GM12864 (cell line): ENCODE measurements at places on chromosomes 1 and 21.

DNA sequence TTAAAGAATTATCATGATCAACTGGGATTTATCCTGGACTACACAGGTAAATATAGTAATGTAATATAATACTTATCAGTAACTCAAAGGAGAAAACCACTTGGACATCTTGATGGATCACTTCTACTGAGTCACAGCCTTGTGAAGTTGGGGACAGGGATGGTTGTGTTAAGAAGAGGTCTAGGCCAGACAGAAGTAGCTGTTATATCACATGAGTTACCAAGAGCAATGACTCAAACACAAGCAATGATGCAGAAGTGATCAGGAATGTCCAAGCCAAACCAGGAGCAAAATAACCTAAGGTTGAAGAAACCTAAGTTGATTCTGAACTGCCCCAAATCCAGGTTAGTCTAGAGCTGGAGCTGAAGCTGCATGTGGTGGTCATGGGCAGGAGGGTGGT lies 424.5 kb upstream of the DAB1 start:
- DNase-seq: no peak

DNA sequence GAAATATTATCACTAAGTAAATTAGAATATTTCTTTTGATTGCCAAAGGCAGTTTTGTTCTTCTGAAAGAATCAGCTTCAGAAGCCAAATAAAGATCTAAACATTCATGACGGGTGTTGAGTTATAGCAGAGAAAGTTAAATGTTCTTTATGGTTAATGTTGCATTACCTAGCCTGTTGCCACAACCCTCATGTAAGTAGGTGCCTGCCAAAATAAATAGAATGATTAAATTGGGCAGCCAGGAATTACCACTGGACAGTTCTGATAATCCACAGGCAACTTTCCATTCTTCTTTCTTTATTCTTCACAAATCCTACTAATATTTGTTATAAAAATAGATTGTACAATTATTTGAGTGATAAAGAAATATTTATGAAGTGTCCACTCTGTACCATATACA lies 217.9 kb upstream of the NRIP1 start:
- no peak for DNase-seq

GRCh38 chr21:44464351-44464750 lies 9.0 kb downstream of the LRRC3 start:
- no peak for DNase-seq

- no peak for DNase-seq
Observed at GRCh38 chr1:115545096-115545720, 96.6 kb upstream of the VANGL1 start.

GRCh38 chr1:20102875-20103274 lies 16.5 kb downstream of the PLA2G2D start:
- no peak for DNase-seq

GRCh38 chr1:4701276-4701675 lies 46.9 kb downstream of the AJAP1 start:
- no peak for DNase-seq

- DNase-seq: no peak
Observed at GRCh38 chr1:48560116-48560515, 88.1 kb upstream of the SPATA6 start.

GRCh38 chr1:241600496-241600901 lies 39.7 kb downstream of the CHML start:
- peak; percentile 39 for DNase-seq

DNA sequence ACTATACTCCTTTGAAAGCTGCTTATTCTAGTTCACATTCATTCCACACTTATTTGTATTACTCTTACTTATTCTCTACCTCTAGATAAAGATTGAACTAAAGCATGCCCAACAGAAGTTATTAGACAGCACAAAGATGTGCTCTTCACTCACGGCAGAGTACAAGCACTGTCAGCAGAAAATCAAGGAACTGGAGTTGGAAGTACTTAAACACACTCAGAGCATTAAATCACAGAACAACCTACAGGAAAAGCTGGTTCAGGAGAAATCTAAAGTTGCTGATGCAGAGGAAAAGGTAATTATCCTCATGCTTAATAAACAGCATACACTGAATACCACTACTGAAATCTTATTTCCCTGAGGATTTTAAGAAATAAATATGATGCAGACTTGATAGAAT lies 81.3 kb upstream of the PPIH start:
- no peak for DNase-seq

GRCh38 chr1:67571901-67572593 lies 113.0 kb upstream of the GADD45A start:
- no peak for DNase-seq

- DNase-seq: peak; percentile 39
Observed at GRCh38 chr1:115296981-115297380, 41.1 kb downstream of the NGF start.

GRCh38 chr1:234645964-234646363 lies 36.0 kb upstream of the IRF2BP2 start:
- no peak for DNase-seq

DNA sequence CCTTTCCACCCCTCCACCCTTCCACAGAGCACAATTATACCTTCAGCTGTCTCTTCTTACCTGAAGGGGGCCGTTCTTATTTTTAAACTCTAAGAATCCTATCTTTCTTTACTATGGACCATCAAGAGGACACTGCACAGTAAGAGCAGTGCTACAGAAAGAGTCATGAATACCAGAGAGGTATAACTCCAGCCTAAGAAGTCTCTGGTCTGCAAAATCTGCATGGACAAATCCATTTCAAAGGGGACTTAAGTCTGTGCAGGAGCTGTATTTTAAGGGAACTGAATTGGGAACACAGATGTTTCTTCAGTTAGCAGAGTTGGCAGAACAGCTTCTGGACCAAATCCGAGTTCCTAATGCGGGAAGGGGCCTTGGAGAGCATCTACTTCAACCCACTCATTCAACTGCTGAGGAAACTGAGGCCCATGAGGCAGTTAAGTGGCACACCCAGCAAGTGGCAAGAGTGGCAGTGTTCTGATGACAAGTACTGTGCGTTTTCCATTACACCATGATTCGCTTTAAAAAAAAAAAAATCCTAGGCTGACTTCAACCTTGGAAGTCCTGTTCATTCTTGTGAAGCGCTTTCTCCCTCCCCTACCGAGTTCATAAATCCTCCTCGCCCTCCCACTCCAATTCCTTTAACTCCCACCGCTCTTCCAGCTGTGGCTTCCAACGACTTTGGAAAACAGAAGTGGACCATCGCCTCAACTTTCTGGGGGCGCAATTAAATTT lies 1.8 kb downstream of the PLPP3 start:
- DNase-seq: no peak

GRCh38 chr1:10236405-10237156 lies 26.2 kb downstream of the KIF1B start:
- DNase-seq: no peak

DNA sequence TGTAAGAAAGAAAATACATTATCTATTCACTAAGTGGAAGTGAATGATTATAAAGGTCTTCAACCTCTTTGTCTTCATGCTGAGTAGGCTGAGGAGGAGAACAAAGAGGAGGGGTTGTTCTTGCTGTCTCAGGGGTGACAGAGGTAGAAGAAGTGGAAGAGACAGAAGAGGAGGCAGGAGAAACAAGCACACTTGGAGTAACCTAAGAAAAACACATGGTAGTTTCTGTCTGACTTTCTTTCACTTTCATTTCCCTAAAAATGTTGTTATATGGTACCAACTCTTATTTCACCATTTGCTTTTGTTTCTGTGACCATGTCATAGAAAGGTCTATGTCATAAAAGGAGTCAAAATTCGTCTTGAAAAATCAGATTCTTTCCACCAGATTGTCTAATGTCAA lies 696.6 kb upstream of the BRINP3 start:
- DNase-seq: peak; percentile 66

- DNase-seq: no peak
Observed at GRCh38 chr1:20560966-20561365, 8.6 kb downstream of the FAM43B start.

DNA sequence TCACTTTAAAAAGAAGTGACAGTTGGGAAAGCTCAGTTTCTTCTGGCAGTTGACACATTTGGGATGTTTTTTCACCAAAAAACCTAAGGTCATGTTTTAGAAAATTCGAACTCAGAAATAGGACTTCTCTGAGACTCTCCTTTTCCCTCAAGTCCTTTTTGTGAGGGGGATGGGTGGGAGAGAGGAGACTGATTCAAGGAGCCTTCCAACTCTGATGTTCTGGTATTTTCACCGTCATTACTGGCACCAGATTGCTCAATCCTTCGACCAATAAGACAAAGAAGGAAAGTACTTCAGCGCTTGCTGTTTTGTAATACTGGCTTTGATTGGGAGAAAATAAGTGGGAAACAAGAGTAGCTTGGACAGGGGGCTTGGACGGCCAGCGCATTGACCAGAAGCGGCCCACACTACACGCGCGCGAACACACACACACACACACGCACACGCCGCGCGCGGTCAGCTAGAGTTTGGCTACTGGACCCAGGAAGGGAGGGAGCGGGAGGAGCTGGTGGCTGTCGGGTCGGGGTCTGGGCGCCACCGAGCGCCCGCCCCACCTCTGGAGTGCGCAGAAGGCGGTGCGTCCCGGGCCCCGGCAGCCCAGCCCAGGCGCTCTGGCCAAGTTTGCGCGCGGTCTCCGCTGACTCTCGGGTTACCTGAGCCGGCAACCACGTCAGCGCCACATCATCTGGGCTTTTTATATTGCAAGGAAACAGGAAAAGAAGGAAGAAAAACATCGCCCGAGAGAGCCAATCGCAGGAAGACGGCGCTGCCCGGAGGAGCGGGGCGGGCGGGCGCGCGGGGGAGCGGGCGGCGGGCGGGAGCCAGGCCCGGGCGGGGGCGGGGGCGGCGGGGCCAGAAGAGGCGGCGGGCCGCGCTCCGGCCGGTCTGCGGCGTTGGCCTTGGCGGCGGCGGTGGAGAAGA lies at the start of gene KCNK1:
Gene KCNK1 (plus strand): TSS at position 855 of the 921 bp plus-strand sequence. CDS start 66 bp downstream, at position 921.
- no peak for DNase-seq

DNA sequence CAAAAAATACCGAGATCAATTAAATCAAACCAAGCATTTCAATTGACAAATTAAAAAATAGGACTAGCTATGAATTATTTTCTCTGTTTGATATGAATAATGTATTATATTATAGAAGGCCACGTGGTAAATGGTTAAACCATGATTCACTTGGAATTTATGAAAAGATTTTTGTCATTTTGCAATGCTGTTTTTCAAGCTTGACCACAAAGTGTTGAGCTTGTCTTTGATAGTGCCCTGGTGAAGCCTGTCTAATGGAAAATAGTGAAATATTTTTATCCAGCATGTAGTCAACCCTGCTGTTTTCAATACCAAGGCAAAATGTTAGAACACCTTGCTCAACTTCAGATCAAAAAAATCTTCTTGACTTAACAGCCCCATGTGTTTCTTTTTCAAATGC lies 288.0 kb upstream of the PRMT6 start:
- DNase-seq: no peak

DNA sequence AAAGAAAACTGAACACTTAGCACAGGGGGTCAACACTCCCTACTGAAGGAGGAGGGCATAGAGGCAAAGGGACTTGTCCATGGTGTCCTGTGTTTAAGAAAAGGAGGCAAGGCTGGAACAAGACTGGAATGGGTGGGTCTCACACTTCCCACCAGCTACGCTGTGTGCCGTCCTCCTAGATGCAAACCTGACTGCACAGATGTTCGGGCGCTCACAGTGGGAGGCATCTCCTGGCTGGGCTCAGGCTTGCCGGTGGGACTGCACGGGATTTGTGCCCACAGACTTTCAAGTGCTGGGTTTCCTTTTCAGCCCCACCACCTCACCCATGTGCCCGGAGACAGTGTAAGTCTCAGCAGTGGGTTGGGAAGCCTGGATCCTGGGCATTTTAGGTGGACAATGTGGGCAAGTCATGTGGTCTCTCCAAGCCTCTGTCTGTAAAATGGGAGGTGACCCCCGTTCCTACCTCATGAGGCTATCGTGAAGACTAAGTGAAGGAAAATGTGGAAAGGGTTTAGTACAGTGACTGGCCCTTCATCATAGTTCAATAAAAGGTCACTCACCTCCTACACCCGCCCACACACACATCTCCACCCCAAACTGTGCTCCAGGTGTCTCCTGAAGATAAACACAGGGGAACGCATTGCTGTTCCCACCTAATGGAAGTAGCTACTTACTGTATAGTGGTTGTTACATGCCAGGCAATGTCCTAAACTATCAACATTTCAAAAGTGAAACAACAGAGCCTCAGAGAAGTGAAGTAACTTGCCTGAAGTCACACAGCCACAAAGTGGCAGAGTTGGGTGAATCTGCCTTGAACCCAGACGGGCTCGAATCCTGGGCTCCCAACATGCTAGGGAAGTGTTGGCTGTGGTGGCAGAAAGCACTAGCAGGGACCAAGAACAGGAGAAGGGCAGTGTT lies 36.0 kb downstream of the ATP1A1 start:
- no peak for DNase-seq

DNA sequence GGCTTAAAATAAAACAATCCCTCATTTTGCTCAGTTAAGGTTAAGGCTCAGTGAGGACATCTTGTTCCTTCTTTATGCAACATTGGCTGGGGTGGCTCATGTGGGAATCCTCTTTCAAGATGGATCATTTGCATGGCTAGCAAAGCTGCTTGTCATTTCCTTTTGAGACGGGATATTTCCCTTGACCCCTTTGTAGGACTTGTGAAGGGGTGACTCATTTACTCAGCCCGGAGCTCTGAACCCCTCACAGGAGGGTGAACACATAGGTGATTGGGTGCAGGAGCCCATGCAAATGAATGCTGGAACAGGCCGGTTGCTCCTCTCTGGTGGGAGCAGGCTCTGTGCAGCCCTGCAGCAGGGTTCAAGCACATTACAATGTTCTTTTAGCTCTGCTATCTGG lies 15.8 kb upstream of the C8A start:
- DNase-seq: no peak

DNA sequence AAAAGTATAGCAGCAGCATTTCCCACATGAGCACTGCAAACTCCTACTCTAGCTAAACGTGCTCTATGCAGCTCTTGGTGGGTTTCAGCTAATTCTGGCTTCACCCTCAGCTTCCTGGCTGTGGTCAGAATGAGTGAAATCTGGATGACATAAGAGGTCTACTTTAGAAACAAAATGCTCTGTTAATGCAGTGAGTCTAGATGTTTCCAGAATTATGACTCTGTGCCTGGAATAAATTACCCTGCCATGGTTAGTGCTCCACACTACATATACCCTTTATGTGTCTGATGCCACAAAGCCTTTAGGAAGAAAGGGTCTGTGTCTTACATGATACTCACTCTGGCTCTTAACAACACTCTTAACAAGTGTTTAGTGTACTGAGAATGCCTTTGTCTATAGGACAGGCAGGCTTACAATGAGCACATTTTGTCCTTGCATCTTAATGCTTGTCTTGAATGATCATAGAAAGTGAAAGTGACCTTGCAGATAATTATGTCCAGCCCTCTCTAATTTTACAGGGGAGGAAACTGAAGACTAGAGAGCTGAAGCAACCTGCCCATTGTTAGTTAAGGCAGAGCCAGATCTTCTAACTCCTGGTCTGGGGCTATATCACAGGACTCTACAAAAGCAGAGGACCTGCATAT lies 9.2 kb downstream of the S100A10 start:
- no peak for DNase-seq

GRCh38 chr1:179298952-179299351 lies 5.4 kb downstream of the SOAT1 start:
- DNase-seq: no peak

DNA sequence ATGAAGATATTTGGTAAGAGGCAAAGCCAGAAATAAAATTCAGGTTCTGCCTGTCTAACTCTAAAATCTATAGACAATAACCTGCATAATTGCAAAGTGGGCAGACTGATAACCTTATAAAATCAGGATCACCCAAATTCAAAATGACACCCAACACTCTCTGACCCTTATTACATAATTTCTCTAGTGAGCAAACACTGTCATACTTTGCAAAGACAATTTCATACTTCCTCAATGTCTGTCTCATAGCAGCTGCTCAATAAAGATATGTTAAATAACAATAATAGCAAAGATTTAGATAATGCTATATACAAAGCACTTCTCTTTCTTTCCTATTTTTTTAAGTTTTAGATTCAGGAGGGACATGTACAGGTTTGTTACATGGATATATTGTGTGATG lies 118.5 kb downstream of the UCHL5 start:
- DNase-seq: no peak

- no peak for DNase-seq
Observed at GRCh38 chr1:194378517-194378916, 1192.1 kb upstream of the B3GALT2 start.
